ENCODE measurements at places on chromosomes 2 and 18.

DNA sequence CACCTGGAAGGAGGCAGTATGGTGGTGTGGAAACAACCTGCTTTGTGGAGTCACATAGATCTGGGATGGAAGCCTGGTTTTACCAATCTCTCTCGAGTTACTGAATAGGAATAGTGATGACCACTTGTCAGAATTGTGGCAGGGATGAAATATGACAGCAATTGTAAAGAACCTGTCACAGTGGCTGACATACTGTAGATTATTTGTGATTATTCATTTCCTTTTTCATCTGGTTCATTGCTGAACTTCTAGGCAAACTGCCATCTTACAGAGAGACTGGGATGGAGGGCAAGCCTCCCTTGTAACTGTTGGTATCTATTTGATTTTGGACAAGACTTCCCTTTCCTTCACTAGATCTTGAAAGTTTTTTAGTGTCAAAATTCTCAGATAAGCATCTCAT is 42.0 kb downstream of the FMNL2 start:
- no peak for DNase-seq

- no peak for DNase-seq
These were observed 120.4 kb downstream of the L3MBTL4 start for GRCh38 chr18:6294148-6294784.

GRCh38 chr2:138649571-138649970 is 130.6 kb downstream of the NXPH2 start:
- DNase-seq: no peak

DNA sequence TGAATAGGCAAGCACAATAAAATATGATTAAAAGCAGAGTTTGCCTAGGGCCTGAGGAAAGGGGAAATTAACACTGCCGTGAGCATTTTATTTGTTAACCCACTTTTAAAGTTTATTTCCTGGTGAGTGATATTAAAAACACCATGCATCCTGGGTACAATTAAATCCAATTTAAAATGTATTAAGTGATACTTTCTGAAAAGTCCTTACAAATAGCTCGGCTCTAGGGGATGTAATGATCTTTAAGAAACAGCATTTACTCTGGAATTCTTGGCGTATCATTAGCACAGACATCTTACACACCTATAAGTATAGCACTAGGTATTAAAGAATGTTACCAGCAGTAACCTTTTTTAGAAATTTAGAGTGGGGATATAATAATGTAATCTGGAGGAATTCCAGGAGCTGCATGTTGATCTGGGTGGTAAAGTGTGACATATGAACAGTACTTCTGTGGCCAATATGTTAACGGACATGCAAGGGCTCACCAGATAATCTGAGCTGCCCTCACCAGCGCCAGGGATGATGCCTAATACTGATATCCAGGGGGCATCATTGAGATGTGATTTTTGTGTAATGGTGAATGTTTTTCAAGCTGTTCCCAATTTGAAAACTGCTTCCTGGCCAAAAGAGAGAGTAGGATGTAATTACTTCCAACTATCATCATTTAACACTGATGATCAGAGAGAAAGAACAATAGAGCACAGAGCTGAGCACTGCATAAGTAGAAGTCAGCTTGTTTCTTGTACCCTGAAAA is 235.9 kb downstream of the DSEL start:
- DNase-seq: no peak

- DNase-seq: no peak
These were observed 25.6 kb upstream of the INHBB start for GRCh38 chr2:120320318-120320851.

DNA sequence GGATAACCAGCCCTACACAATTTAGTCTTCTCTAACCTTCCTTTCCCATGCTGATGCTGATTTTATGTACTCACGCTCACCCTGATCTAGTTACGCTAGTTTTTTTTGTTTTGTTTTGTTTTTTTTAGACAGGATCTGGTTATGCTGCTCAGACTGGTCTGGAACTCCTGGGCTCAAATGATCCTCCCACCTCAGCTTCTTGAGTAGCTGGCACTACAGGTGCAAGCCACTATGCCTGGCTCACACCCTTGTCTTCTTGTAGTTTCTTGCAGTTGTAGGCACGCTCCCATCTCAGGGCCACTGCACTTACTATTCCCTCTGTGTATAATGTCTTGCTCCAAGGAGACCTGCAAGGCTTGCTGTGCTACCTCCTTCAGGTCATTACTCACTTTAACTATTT is 6.2 kb downstream of the PELI1 start:
- no peak for DNase-seq

DNA sequence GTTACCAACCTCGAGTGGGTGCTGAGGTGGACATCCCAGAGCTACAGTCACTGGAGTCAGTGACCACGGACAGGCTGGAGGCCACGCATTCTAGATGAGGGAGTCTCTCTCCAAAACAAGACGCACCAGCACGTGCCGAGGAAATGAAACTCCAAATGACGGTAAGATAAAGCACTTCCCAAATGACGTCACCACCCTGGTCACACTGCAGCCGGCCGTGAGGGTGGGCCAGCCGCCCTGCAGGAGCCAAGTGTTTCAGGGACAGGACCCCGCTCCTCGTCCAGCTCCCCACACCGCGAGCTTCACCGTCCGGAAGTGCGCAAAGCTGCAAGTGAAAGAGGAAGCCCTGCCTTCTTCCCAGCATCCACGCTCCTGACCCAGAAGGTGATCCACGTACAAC is 99.4 kb downstream of the ZNF516 start:
- DNase-seq: no peak

- DNase-seq: peak; percentile 80
These were observed 212.2 kb upstream of the THUMPD2 start for GRCh38 chr2:39991298-39991697.

GRCh38 chr2:240255811-240256703 is 115.6 kb upstream of the OTOS start:
- no peak for DNase-seq

- DNase-seq: no peak
These were observed 513.8 kb downstream of the RNF144A start for GRCh38 chr2:7430869-7431641.

GRCh38 chr2:6352906-6353515 is 512.7 kb downstream of the CMPK2 start:
- DNase-seq: peak; percentile 52

DNA sequence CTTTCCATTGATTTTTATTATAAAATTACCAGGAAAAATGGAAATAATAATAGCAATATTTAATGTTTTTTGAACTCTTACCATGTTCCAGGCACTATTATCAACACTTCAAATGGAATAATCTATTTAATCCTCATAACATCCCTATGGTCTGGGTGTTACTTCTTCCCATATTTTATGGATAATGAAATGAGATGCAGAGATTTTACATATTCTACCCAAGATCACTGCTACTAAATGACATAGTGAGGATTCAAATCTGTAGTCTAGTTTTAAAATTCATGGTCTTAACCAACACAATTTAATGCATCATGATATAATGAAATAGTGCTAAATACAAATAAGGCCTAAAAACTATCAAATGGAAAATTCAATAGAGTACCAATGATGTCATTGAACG is 70.4 kb upstream of the COL3A1 start:
- DNase-seq: no peak

GRCh38 chr2:237922641-237923361 is 44.0 kb upstream of the UBE2F start:
- no peak for DNase-seq

GRCh38 chr2:191645434-191646162 is 32.3 kb upstream of the NABP1 start:
- DNase-seq: no peak

- no peak for DNase-seq
These were observed 402.6 kb upstream of the MEIS1 start for GRCh38 chr2:66032226-66032775.

DNA sequence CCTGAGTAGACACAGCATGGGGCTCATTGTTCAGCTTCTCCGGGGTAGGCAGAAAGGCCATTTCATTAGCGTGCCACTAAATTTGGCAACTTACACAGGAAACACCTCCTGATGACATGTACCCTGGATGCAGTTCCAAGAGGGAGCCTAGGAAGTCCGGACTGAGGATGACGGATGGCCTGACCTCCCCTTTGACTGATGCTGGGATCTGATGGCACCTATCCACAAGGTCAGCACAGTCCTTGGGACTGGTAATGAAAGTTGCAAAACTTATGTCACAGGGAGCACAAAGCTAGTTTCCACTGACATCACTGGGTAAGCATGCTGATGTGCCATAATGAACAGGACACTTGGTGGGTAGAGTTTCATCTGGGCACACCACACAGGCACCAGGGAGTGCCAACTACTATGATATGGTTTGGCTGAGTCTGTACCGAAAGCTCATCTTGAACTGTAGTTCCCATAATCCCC is 126.7 kb upstream of the ARL4C start:
- DNase-seq: no peak

DNA sequence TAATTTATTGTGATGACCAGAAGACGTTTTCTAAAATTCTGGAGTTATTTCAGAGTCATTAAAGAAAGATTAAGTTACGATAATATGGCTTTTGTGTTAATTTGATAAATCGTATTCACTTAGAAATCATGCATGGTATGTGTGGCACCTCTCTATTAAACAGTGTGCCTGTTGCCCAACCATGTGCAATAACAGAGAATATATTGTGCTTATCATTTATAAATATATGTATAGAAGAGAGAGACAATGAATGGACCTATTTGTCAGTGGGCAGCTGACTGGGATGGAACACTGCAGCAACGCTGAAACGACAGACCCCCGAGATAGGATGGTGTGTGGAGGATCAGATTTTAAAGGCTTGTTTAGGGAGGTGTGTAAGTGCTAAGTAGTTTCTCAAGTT is 172.9 kb downstream of the FMNL2 start:
- no peak for DNase-seq

- DNase-seq: no peak
These were observed 799.3 kb downstream of the BCL11A start for GRCh38 chr2:59754011-59754735.

- no peak for DNase-seq
These were observed 12.6 kb downstream of the EVA1A start for GRCh38 chr2:75548036-75548573.

- DNase-seq: no peak
These were observed 140.1 kb downstream of the SATB2 start for GRCh38 chr2:199317646-199318045.

- no peak for DNase-seq
These were observed 221.9 kb upstream of the RBBP8 start for GRCh38 chr18:22711192-22711685.

DNA sequence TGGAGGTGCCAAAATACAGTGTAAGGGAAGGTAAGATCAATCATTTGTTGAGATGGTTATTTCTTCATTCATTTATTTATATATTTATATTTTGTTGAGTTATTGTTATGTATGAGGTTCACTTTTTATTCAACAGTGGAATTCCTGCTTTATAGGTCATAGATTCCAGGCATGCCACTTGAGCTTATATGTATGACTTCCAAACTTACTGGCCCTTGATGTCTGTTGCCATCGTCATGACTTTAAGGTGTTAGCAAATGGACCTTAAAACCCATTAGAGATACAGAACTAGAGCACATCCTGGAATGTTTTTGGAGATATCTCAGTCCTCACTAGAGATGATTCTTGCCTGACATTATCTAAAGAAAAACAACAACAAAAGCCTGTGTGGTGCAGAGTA is 25.9 kb downstream of the CCDC85A start:
- DNase-seq: no peak

GRCh38 chr2:208179028-208179609 is 10.7 kb downstream of the C2orf80 start:
- no peak for DNase-seq

DNA sequence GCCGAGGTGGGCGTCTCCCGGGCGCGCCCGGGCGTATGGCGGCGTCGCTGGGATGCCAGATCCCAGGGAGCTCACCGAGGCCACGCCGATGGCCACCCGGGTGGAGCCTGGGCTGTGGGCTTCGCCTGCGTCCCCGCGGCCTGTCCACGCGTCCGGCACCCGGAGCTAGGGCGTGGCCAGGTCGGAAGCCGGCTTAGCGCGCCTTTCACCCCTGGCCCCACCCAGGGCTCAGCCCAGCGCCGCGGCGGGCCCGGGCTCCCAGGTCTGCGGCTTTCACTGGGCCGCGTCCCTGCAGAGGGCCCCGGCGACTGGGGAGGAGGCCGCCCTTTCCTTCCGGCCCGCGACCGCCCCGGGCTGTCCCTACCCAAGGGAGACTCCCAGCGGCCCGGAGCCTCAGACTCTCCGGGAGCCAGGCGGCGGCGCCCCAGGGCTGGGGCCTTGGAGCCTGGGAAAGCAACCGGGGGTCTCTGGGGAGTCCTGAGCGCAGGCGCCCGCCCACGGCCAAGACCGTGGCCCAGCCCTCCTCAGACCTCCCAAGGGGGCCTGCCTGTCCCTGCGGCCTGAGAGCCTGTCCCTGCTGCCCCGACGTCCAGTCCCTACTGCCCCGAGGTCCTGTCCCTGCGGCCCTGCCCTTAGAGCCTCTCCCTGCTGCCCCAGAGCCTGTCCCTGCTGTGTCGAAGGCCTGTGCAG is 36.3 kb upstream of the ITM2C start:
- no peak for DNase-seq

- DNase-seq: no peak
These were observed 29.0 kb downstream of the LINC00305 start for GRCh38 chr18:64119916-64120315.

GRCh38 chr2:201327678-201328077 is 29.5 kb downstream of the FLACC1 start:
- DNase-seq: no peak

DNA sequence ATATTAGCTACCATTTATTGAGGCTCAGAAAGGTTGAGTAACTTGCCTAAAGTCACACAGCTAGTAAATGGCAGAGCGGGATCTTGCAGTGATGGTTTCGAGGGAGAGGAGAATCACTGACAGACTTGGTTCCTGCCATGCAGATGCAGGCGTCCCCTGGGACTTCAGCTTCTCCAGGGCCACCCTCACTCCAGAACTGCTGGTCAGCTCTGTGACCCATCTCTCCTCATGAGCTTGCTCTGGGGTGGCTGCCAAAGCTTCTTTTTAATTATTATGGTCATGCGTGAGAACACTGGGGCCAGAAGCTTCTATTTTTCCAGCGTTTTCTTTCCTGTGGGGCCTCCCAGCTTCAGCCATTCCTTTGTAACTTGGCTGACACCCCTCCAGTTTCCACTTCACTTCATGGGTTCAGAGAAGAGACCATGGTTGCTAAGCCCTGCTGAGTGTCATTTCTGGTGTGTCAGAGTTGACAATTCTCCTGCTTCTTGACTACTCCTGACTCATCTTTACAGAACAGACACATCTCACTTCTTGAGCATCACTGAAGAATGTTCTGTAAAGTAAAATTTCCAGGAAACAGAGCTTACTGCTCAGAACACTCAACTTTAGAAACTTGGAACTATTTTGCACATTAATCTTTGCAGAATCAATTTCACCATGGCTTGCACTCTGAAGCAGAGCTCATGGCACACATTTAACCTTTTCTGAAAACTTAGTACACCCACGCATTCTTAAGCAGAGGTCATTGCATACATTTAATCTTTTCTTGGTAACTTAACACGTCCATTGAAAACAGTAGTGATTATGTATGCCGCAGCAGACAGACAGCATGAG is 70.4 kb downstream of the IL1R2 start:
- DNase-seq: no peak

GRCh38 chr2:105070010-105070865 is 32.4 kb downstream of the MRPS9 start:
- no peak for DNase-seq

- DNase-seq: no peak
These were observed 169.6 kb downstream of the KCNS3 start for GRCh38 chr2:18047896-18048657.
